ENCODE measurements at places on chromosomes 3 and 15.

- DNase-seq = no peak
Observed at GRCh38 chr15:73375012-73375411, 6.3 kb upstream of the HCN4 start.

GRCh38 chr3:151357463-151357850 is 27.1 kb downstream of the P2RY12 start:
- no peak for DNase-seq

DNA sequence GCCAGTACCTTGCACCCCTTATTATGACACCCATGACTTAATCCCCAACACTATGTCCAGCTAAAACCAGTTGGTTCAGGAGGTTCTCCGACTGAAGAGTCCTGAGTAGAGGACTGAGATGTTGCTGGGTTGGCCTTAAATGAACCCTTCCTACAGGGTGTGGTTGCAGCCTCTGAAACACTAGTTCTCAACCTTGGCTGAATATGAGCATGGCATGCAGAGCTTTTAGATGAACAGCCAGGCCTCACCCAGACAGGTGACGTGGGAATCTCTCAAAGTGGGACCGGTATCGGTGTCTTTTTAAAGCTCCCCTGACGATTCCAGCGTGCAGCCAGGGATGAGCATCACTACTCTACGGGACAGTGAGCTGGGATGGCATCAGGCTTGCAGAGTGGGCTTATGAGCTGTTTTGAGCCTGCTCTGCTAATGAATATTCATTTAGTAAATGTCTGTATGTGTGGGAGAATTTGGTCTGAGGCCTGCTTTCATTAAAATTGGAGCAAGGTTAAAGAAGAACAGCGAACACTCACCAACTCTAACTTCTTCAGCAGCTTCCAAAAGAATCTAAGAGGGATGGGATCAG is 79.7 kb upstream of the PRICKLE2 start:
- no peak for DNase-seq

DNA sequence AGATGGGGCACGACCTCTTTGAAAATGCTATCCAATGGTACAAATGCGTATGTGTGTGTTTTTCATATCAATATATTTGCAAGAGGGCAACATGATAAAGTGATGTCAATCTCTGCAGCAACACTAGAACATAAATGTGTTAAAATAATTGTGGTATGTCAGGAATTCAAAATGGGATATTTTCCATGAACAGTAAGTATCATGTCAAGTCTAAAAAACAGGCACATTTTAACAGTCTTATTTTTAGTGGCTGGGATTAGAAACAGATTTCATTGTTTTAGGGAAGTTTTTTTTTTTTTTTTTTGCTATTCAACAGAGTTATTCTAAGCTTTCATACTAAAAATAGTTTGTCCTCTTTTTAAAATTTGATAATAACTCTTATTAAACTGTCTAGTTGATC is 209.8 kb downstream of the GAP43 start:
- DNase-seq = no peak

DNA sequence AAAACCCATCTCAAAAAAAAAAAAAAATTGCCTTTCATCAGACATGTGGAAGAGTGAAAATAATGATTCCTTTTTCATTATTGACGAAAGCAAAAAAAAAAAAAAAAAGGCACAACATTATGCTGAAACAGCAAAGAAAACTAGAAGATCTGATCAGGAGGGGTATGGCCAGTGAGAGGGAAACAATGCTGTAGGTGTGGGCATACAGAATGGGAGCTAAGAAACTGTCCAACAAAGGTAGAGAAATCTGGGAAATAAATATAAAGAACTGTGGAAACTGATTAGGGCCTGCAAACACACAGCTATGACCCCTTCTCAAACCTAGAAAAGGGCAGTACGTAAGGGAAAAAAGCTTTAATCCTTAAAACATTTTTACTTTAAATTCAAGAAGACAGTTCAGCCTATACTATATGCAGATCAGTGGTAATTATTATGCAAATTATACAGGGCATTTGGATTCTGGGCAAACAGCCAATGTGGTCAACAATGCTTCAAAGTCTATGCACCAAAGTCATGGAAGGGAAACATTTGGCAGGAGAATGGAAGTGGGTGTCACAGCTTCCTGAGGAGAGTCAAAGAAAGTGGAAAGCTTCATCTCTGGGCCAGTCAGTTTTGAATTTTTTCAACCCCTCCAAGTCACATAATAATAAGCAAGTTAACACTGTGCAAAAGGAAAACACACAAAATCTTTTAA is 68.3 kb upstream of the SLC12A8 start:
- DNase-seq = no peak

DNA sequence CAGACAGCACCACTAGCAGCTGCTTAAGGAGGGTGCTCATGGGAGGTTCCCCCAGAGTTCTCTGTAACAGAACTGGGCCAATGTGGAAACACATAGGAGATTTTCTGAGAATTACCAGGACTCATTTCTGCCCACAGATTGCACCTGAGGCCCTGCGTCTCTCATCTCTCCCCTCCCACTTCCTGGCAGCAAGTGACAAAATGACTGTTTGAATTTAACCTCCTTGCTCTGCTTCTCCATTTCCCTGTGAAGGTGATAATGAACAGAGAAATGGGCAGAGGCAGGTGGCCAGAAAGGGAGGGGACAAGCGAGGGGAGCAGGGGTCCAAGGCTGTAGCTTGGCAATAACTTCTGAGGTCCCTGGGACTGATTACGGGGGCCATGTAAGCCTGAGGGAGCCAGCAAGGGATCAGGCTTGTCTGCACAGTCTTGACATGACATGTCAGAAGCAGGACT is 8.0 kb downstream of the EPHB1 start:
- DNase-seq = no peak

GRCh38 chr3:51874889-51875288 is 512 bp downstream of the IQCF5 start:
- DNase-seq = no peak

DNA sequence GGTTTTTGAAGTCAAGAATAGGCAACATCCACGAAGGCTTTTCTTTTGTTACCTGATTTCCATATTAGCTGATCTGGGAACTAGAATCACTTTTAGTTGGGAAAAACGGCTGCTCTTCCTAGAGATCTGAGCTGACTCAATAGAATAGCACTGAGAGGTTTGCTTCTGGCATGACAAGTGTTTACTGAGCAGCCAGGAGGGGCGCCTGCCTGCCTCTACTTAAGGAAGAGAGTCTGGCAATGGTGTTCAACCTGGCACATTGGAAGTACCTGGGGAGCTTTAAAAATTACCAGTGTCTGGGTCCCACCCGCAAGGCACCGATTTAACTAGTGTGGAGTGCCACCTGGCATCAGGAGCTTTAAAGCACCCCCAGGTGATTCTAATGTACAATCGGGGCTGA is 34.4 kb downstream of the FAM43A start:
- no peak for DNase-seq

DNA sequence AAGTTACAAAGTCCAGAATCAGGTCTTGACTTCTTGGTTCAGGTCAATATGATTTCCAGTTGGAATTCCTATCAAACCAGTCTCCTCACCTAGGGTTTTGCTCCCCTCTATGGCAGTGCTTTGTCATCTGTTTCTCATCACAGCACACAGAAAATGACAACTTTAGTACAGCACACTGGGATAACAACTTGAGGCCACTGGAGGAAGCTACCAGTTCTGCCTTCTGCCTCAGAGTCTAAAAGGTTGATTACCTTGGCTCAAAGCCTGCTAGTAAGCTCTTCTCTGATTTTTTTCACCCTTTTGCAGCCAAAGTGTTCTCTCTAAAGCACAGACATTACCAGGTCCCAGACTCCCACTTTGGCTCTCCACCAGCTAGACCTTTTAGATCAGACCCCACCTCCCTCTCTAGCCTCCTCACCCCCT is 24.8 kb upstream of the TRIM59 start:
- DNase-seq = no peak

All from activated CD4-positive, alpha-beta T cell treated with anti-CD3 and anti-CD28 coated beads for 24 hours (primary cell).